Thymus (tissue), 14 donors: ENCODE measurements at places on chromosomes 16 and 17. TPM values are rescaled to one million over a fixed set of nuclear protein-coding genes. Genes with fewer than 3 reads are reported as not detected.

DNA sequence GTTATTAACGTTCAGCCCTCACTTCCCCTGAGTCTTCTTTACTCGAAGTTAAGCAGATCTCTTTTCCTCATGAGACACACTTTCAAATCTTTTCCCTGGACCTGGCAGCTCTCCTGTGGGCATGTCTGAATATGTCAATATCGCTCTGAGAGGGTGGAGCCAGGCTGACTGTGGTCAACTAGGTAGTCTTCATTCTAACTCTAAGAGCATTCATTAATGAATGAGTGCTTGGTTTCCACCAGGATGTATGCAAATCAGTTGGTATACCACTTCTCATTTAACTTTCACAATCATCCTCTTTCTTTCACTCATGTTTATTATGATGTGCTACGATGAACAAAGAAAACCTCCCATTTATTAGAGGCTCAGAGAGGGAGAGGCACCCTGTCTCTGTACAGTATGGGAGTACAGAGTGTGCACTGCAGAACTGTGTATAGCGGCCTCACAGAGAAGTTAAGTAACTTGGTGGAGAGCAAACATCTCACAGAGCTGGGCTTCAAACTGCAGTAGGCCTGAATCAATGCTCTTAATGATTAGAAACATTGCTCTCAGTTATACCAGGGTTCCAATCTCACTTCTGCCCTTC, 39.9 kb downstream of the OTOA start:
- DNase-seq = no peak
- H3K4me3 ChIP-seq = no peak overlapping the region
- H3K4me1 ChIP-seq = no peaks in the 10 kb centered on the region

DNA sequence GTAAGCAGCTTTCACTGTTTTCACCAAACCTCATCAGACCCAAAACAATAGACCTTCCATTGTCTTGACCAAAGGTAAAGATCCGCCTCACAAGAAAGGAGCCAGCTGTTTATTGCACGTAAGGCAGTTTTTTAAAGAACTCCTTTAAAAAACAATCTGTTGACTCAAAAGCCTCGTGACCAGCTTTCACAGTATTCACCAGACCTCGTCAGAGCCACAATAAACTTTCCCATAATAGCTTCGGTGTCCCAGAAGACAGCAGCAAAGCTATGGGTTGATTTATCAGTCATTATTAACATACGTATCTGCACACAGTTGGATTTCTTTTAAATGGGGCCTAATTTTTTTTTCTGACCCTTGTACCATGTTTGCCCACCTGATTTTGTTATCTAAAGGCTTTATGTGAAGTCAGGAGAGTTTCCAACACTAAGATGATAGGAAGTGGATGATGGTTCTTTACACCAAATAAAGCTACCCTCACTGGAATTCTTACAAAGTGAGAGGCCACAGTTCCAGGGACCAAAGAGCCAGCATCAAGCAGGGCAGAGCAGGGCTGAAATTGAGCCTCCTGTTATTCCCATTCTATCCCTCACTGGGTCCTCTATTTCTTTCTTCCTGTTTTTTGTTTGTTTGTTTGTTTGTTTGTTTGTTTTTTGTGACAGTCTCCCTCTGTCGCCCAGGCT, 17.6 kb upstream of the HELZ start:
- no peak overlapping the region for H3K27ac ChIP-seq
- DNase-seq = no peak
- no peaks in the 10 kb centered on the region for H3K36me3 ChIP-seq

Gene PRCD
- 0.47 TPM for total RNA-seq

- no peaks in the 10 kb centered on the region for H3K36me3 ChIP-seq
- H3K27ac ChIP-seq = no peak overlapping the region
- no peak overlapping the region for H3K4me3 ChIP-seq
- peaks cover 9% of the 10 kb centered on the region for H3K4me1 ChIP-seq
Observed at GRCh38 chr17:40524243-40524965, 23.0 kb upstream of the TNS4 start.

DNA sequence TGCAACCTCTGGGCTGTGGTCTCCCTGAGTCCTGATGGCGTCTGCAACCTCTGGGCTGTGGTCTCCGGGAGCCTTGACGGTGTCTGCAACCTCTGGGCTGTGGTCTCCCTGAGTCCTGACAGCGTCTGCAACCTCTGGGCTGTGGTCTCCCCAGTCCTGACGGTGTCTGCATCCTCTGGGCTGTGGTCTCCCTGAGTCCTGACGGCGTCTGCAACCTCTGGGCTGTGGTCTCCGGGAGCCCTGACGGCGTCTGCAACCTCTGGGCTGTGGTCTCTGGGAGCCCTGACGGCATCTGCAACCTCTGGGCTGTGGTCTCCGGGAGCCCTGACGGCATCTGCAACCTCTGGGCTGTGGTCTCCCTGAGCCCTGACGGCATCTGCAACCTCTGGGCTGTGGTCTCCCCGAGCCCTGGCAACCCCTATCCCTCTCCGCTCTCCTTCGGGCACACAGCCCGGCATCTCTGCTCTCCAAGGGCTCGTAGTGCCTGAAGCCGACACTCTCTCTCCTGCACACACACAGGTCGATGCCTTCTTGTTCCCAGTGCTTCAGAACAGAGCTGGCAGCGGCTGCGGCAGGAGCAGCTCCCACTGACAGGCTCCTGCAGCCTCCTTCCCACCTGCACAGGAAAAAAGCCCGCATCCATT, 45.6 kb downstream of the METRNL start:
- peaks cover 43% of the 10 kb centered on the region for H3K27me3 ChIP-seq
- H3K4me1 ChIP-seq = peaks cover 6% of the 10 kb centered on the region
- H3K36me3 ChIP-seq = no peaks in the 10 kb centered on the region

- H3K27me3 ChIP-seq = no peaks in the 10 kb centered on the region
- no peak overlapping the region for H3K27ac ChIP-seq
- H3K4me1 ChIP-seq = peaks cover 5% of the 10 kb centered on the region
- H3K36me3 ChIP-seq = peaks cover 11% of the 10 kb centered on the region
- no peak for DNase-seq
Observed at GRCh38 chr16:71794943-71795342, 13.7 kb downstream of the AP1G1 start.

GRCh38 chr17:60463157-60463835, 41.0 kb downstream of the CHCT1 start:
- no peak overlapping the region for H3K27ac ChIP-seq
- DNase-seq = no peak
- peaks cover 52% of the 10 kb centered on the region for H3K36me3 ChIP-seq

GRCh38 chr17:42184713-42185620, at the start of gene HCRT:
HCRT (minus strand) TSS chr17:42185452; CDS start chr17:42185365, 87 bp downstream.
- H3K27me3 ChIP-seq = peaks cover 23% of the 10 kb centered on the region
- DNase-seq = no peak
- H3K36me3 ChIP-seq = no peaks in the 10 kb centered on the region
- peaks cover 18% of the 10 kb centered on the region for H3K4me1 ChIP-seq
- H3K4me3 ChIP-seq = peak within 1 kb of the TSS; percentile 70

Gene EPX
- total RNA-seq = 14.9 TPM

- no peaks in the 10 kb centered on the region for H3K27me3 ChIP-seq
- no peak overlapping the region for H3K27ac ChIP-seq
- H3K4me1 ChIP-seq = no peaks in the 10 kb centered on the region
- DNase-seq = no peak
Observed at GRCh38 chr17:6706996-6707395, 6.2 kb downstream of the SLC13A5 start.

Gene ELMO3
- 2.3 TPM for total RNA-seq

DNA sequence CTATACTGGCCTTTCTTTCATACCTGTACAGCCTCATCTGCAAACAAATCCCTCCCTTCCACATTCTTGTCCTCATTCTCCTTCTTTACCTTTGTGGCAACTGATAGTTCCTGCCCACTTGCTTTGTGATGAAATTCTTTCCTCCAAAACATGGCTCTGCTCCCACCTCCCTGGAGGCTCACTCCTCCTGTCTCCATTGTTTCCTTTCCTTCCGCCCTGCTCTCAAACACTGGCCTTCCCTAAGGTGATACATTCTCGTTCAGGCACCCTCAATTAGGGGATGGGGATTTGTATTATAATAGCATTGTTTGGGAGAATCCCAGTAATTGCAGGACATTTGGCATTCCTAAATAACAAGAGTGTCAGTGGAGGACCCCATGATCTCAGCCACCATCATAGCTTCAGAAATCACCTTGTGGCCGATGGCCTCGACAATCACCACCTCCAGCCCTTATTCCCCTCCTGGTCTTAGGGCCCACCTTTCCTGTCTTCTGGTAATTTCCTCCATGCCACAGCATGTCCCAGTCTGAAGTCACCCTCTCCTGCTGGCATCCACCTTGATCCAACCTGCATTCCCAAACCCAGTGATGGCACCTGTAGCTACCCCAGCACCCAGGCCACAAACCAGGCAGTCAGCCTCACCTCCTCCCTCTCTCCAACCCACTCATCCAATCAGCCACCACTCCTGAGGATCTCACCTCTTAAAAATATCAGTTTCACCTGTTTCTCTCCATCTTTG, 7.9 kb downstream of the UNC119 start:
- no peaks in the 10 kb centered on the region for H3K27me3 ChIP-seq
- no peaks in the 10 kb centered on the region for H3K36me3 ChIP-seq
- no peak for DNase-seq
- H3K4me1 ChIP-seq = peaks cover 6% of the 10 kb centered on the region
- no peak overlapping the region for H3K27ac ChIP-seq

- H3K36me3 ChIP-seq = peaks cover 87% of the 10 kb centered on the region
- no peak for DNase-seq
- H3K4me3 ChIP-seq = no peak overlapping the region
- H3K4me1 ChIP-seq = peaks cover 4% of the 10 kb centered on the region
Observed at GRCh38 chr17:78042542-78042941, 84.0 kb downstream of the TNRC6C start.

GRCh38 chr16:1169285-1170075, 16.6 kb downstream of the CACNA1H start:
- no peak overlapping the region for H3K4me3 ChIP-seq
- peaks cover 14% of the 10 kb centered on the region for H3K27me3 ChIP-seq
- no peak overlapping the region for H3K27ac ChIP-seq
- no peaks in the 10 kb centered on the region for H3K36me3 ChIP-seq
- DNase-seq = no peak

- no peak overlapping the region for H3K27ac ChIP-seq
- no peaks in the 10 kb centered on the region for H3K36me3 ChIP-seq
- H3K27me3 ChIP-seq = no peaks in the 10 kb centered on the region
- no peak overlapping the region for H3K4me3 ChIP-seq
- no peaks in the 10 kb centered on the region for H3K4me1 ChIP-seq
Observed at GRCh38 chr16:12311877-12312276, 335.3 kb downstream of the SNX29 start.

GRCh38 chr17:77675816-77676215, 282.7 kb upstream of the TNRC6C start:
- no peak overlapping the region for H3K27ac ChIP-seq
- no peaks in the 10 kb centered on the region for H3K4me1 ChIP-seq
- DNase-seq = no peak
- no peaks in the 10 kb centered on the region for H3K27me3 ChIP-seq
- H3K4me3 ChIP-seq = no peak overlapping the region
- H3K36me3 ChIP-seq = no peaks in the 10 kb centered on the region

Gene TBC1D3G
- not detected for total RNA-seq

DNA sequence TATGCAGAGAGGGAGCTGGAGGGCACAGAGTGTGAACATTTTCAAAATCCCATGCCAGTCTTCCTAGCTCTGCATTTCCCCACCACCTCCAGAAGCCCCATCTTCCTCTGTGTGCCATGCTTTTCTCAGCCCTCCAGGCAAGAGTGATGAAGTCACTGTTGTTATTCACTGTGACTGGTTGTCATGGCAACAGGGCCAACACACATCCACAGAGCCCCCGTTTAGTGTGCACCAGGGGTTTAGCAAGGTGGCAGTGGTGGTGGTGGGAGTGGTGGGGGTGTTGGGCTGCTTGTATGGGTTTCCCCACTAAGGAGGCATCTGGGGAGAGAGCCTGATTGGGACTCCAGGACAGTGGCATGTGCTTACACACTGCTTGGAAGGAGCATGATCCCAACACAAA, 309.9 kb upstream of the ASIC2 start:
- H3K36me3 ChIP-seq = no peaks in the 10 kb centered on the region
- no peak overlapping the region for H3K4me3 ChIP-seq
- DNase-seq = no peak
- no peaks in the 10 kb centered on the region for H3K27me3 ChIP-seq
- H3K27ac ChIP-seq = no peak overlapping the region

Gene CCL18
- total RNA-seq = 9.3 TPM

- no peak for DNase-seq
- no peaks in the 10 kb centered on the region for H3K36me3 ChIP-seq
- H3K27me3 ChIP-seq = no peaks in the 10 kb centered on the region
- H3K4me3 ChIP-seq = no peak overlapping the region
Observed at GRCh38 chr17:80058311-80058955, 22.0 kb downstream of the CCDC40 start.

- no peak overlapping the region for H3K4me3 ChIP-seq
- H3K4me1 ChIP-seq = no peaks in the 10 kb centered on the region
- H3K27ac ChIP-seq = no peak overlapping the region
- H3K36me3 ChIP-seq = no peaks in the 10 kb centered on the region
- H3K27me3 ChIP-seq = no peaks in the 10 kb centered on the region
- DNase-seq = no peak
Observed at GRCh38 chr16:49405123-49405522, 31.5 kb downstream of the C16orf78 start.

DNA sequence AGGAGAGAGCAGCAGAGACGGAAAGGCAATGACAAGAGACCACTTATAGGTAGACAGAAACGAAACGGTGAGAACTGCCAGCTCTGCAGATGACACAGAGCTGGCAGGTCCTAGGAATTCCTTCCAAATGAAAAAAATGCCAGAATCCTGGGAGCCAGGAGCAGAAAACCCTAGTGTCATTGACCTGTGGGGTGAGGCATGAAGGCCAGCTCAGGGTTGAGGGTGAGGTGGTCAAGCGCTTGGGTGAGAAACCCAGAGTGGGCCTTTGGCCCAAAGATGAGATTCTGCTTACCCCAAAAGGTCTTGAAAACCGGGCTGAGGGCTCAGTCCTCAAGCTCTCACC, 9.2 kb downstream of the HIC1 start:
- no peak overlapping the region for H3K27ac ChIP-seq
- H3K27me3 ChIP-seq = peaks cover 27% of the 10 kb centered on the region
- peaks cover 65% of the 10 kb centered on the region for H3K36me3 ChIP-seq
- H3K4me1 ChIP-seq = peaks cover 9% of the 10 kb centered on the region
- H3K4me3 ChIP-seq = no peak overlapping the region

Gene SLC52A1
- total RNA-seq = 0.80 TPM

DNA sequence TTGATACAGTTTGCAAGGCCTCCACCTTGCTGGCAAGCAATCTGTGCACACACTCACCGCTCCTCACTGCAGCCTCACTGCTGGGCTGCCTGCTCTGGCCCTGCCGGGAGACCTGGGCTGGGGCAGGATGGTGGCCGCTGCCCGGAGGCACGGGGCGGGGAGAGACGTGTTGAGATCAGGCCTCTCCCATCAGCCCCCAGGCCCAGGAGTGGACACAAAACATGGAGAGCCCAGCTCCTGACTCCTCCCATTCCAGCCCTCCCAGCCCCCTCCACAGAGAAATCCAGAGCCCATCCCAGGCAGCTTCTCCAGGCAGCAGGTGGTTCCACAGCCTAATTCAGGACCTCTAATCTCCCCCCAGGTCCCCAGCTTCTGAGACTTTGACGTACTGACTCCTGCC, 23.1 kb upstream of the RPL38 start:
- H3K27me3 ChIP-seq = no peaks in the 10 kb centered on the region
- H3K36me3 ChIP-seq = no peaks in the 10 kb centered on the region
- DNase-seq = no peak
- no peaks in the 10 kb centered on the region for H3K4me1 ChIP-seq

- peaks cover 70% of the 10 kb centered on the region for H3K36me3 ChIP-seq
- H3K4me1 ChIP-seq = no peaks in the 10 kb centered on the region
- no peak overlapping the region for H3K27ac ChIP-seq
- H3K27me3 ChIP-seq = no peaks in the 10 kb centered on the region
- DNase-seq = no peak
Observed at GRCh38 chr17:37518826-37519225, 29.1 kb downstream of the DUSP14 start.

Gene RFWD3
- total RNA-seq = 29.7 TPM
